ENCODE measurements at places on chromosomes 4 and X.

- peak; percentile 62 for DNase-seq
Observed at GRCh38 chr4:74618659-74619058, 173.7 kb downstream of the AREG start.

GRCh38 chr4:7652451-7652881, 217.7 kb upstream of the PSAPL1 start:
- peak; percentile 41 for DNase-seq

DNA sequence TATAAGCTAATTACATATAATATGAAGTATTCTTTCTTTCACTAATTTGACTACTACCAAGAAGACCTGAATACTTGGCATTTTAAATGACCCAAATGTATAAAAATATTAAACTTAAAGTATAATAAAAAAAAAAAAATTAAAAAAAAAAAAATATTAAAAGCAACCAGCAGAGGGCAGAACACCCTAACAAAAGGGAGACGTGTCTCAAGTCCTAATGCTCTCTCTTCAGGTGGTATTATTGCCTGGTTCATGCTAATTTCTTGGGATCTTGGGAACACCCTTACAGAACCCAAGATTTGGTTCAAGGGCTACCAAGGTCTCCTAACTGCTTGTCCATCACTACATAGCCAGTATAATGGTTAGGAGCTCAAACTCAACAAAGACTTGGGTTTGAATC, 754.8 kb downstream of the RAB28 start:
- peak; percentile 17 for DNase-seq

- no peak for DNase-seq
Observed at GRCh38 chr4:74967324-74967723, 34.4 kb downstream of the PARM1 start.

- DNase-seq, result peak; percentile 26
Observed at GRCh38 chr4:113537628-113538027, 223.9 kb downstream of the CAMK2D start.

DNA sequence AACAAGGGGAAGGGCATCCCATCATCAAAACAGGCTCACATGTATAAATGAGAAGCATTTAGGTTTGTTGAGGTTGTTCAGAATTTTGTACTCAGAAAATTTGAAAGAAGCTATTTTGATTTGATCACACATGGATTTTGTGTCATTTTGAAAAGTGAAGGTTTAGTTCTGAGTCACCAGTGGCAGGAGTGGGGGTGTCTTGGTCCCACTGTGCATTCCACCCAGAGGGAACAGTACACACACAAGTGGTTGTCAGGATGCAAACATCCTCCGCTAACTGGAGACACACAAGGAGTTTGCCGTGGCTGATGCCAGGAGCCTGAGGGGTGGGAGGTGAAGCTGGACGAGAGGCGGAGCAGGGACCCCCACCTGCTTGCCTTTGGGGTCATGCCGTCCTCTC, 198.2 kb upstream of the PSAPL1 start:
- DNase-seq, result no peak
